Kasumi-1 (cell line): ENCODE measurements at places on chromosomes 1 and 21.

DNA sequence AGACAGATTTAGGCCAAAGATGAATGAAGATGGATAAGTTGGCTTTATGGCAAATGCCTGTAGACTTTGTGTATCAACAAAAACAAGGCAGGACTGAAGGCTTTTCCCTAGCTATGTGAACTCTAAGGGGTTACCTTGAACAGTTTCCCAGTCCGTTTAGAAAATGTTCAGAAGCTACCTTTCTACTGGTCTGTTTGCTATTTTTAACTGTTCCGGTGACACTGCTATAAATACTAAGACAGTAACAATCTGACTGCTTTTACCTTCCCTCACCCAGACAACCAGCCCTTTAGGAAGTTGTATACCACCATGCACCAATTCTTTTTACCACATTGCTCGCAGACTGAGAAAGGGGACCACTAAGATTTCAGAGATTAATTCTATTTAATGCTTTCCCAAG is 102.2 kb downstream of the PHTF1 start:
- no peak for DNase-seq

DNA sequence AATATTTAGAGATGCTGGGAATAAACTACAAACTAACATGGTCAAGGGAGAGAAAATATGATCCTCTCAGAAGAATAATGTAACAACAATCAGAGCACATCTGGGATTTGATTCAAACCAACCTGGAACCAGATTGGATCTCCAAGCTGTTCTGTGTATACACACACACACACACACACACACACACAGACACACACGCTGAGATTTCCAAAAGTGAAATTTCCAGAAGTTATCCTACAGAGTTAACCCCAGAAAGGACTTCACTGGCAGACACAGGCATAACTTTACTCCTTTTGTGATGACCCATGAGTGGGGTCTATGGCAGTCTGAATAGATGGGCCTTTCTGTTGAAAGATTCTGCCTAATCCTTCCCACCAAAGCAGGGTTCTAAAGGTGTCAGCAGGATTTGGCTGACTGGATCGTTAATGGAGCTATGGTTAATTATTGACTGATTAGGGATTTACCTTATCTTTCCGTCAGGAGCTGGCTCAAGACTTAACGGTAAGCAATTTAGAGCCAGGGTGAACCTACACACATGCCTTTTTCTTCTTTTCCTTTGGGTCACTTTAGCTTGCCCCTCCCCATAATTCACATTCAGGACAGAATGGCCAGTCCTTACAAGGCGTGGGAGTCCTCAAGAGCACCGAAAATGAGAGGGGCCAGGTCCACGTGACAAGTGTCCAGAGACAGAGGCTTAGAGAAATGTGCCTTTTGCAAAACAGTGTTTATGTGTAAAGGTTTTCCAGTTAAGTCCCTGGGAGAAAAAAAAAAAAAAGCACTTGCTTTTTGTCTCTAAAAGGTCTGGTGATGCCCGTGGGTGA is 10.9 kb upstream of the PROX1 start:
- no peak for DNase-seq

GRCh38 chr1:226549937-226550671 is 1.5 kb downstream of the STUM start:
- DNase-seq: peak; percentile 18

GRCh38 chr1:88608139-88608943 is 75.7 kb upstream of the PKN2 start:
- peak; percentile 58 for DNase-seq

DNA sequence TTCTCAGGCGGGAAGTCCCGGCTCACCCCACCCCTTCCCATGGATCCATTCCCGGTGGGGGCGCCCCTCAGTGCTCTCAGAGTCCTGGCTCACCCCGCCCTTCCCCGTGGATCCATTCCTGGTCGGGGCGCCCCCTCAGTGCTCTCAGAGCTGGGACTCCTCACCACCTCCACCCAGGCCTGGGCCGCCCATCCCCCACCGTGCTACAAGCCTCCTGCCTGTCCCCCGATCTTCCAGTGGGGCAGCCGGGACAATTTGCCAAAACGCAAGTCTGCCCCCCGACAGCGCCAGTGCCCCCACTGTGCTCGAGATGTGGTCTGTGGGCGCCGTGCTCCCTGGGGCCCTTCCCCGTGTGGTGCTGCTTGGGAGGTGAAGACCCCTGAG is 23.2 kb upstream of the PLCH2 start:
- no peak for DNase-seq

- DNase-seq: no peak
These were observed 202.9 kb downstream of the MATN1 start for GRCh38 chr1:30520476-30520875.

GRCh38 chr1:155651861-155652661 is 36.5 kb downstream of the YY1AP1 start:
- DNase-seq: no peak

- peak; percentile 71 for DNase-seq
These were observed 10.7 kb upstream of the DNASE2B start for GRCh38 chr1:84387480-84388163.

DNA sequence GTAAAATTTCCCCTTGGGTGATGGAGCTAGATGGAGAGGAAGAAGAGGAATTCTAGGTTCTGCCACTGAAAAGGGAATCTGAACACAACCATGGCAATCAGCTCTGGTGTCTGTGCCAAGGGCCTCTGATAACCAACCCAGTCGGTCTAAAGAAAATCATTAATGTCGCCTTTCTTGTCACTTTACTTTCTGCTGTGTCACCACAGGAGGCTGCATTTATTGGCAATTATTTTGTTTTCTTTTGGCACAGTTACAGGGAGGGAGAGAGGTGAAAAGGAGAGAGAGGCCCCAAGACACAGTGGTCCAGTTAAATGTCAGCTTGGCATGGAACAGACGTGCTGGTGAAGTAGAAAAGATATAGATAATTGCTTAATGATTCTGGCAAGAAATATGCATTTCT is 287.0 kb downstream of the ASTN1 start:
- DNase-seq: no peak

- no peak for DNase-seq
These were observed 35.2 kb downstream of the PTPRC start for GRCh38 chr1:198674009-198674408.

GRCh38 chr1:51842261-51842660 is 36.3 kb downstream of the NRDC start:
- DNase-seq: no peak

- DNase-seq: no peak
These were observed 17.1 kb downstream of the TEX35 start for GRCh38 chr1:178530037-178530402.

DNA sequence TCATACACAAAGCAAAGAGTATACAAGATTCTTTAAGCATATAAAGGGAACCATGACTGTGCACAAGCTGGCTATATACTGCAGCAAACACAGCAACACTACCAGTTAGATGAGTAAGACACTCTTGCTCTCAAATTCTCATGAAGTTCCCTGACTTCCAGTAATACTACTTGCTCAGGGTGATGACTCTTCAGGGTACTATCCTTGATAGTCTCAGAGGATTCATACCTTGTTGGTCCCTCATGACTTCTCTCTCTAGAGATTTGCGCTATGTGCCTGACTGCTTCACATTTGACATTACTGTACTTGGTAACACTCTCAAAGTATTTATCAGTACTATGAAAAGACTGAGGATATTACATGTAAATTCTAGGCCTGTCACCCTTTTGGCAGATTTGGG is 159.8 kb upstream of the ZRANB2 start:
- DNase-seq: no peak

DNA sequence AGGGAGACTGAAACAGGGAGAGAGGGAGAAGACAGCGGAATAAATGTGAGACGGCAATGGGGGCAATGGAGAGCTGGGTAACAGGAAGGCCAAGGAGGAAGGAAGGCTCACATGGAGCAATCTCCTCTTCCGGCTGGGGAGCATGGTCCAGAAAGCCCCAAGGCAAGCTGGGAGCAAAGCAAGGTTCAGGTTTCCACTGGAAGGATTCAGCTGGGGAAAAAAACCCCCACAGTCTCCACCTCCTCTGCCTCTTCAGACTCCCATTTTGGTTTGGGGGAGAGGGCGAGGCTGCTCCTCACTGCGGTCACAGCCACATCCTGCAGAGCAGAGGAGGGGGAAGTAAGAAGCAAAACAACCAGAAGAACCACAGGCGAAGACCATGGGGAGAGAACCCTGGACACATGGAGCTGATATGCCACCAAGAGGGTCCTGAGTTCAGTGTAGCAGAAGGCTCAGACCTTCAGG is 650 bp downstream of the TNFAIP8L2 start:
- peak; percentile 95 for DNase-seq

GRCh38 chr1:169650551-169650950 is 20.6 kb upstream of the SELP start:
- DNase-seq: no peak

- DNase-seq: no peak
These were observed 52.8 kb upstream of the FOXD3 start for GRCh38 chr1:63269571-63269970.

GRCh38 chr1:159933347-159933746 is 8.0 kb upstream of the TAGLN2 start:
- no peak for DNase-seq

DNA sequence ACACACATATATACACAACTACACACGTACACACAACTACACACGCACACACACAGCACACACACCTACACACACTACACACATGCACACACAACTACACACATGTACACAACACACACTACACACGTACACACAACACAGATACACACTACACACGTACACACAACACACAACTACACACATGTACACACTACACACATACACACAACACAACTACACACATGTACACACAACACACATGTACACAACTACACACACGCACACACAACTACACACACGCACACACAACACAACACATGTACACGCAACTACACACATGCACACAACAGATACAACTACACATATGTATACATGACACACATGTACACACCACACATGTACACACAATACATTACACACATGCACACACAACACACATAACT is 318.1 kb downstream of the CAMTA1 start:
- no peak for DNase-seq

DNA sequence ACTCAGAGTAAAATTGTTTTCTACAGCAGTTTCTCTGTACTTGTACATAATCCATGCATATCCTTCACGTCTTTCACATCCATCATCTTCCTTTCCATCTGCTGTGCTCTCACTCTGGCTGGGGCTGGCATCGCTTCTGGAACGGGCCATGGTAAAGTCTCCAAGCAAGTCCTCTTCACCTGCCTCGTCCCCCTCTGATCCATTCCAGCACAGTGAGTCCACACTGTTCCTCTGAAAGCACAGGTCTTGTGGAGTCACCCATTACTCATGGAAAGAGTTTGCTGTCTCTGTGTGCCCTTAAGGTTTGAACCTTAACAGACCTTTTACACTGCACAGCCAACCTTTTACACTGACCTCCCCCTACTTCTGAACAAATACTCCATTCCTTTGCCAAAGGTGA is 313.6 kb downstream of the ASTN1 start:
- DNase-seq: no peak

DNA sequence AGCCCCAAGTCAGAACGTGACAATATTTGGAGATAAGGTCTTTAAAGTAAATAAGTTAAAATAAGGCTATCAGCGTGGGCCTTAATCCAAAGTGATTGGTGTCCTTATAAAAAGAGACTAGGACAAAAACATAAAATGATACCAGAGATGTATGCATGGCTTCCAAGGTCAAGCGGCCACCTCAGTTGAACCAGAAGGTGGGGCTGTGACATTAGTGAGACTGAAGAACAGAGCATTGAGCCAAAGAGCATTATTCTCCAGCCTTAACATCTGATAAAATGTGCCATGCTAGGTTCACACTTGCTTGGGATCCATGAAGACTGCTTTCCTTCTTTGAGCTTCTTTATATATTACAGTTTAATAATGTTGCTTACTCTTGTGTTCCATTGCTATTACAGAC is 554.6 kb downstream of the PLA2G4A start:
- DNase-seq: no peak

- no peak for DNase-seq
These were observed 5.3 kb downstream of the VANGL1 start for GRCh38 chr1:115647047-115647446.

DNA sequence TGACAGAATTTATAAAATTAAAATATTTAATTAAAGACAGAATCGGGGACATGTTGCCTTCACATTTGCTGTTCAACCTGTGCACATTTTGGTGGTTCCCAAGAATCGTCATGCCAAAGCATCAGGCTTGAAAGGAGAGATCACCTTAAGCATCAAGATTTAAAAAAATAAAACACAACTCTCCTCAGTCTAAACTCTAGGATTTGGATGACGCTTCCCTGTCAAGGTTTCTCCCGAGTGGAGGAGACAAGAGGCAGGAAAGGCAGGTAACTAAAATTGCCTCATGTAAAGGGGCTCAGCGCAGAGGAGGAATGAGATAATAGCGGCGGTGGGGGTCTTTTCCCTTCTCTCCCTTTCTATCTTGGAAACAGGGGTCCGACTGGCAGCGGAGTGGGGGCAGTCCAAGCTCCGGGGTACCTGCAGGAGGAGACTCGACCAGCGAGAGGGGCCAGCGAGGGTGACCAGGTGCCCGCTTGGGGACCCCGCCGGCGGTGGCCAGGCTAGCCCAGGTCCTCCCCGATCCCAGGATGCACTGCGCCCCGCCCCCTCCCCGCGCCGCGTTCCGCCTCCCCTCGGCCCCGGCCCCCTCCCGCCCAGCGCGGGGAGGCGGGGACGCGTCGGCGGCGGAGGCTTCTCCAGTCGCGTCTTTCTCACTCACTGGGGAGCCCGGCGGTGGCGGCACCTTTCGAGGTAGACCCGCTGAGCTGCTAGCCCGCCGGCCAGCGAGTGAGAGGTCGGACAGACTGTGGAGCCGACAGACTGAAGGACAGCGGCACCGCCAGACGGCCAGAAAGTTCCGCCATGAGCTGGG is at the start of gene FNBP1L:
Gene FNBP1L, plus strand, starts transcription at position 638 of the 811 bp plus-strand sequence. Its CDS starts 164 bp downstream, at position 802.
- DNase-seq: peak; percentile 71

DNA sequence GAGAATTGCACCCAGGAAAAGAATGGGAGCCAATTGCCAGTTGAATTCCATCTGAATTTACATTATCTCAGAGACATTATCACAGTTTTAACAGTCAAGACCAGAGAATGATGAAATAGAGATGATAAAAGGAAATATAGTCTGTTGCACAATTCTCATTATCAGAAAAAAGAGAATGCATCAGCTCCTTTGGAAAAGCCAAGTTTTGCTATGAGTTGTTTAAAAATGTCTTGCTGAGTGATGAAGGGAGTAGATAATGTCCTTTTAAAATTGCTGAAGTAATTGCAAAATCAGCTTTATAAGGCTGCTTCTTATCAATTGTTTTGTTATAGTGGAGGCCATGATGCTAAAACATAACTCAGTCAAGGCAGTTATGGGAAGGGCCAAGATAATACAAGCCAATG is 37.9 kb upstream of the EEIG2 start:
- no peak for DNase-seq

DNA sequence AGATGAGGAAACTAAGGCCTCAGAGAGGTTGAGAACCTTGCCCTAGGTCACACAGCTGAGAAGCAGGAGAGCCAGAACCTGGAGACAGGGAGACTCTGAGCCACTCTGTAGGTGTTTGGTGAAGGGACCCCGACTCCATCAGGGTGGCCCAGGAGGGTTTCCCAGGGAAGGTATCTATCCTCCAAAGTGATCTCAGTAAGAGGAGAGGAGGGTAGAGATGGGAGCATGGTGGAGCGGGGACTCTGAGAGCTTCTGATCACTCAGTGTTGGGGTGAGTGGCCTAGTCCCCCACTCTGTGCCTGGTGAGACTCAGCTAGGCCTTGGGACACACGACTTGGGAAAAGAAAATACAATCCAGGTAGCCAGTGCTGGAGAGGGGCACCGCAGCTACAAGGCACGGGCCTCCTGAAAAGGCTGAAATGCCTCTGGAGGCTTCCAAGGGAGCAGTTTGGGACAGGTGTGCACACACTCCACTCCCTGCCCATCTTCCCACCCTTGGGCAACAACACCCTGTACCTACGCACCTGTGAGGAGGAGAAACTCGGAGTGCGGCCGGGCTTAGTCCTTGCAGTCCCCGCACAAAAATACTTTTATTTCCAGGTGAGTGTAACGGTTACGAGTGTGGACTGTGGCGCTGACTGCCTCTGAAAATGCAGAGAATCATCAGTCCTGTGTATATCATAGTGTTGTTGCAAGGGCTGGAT is 80.8 kb downstream of the CAMK2N1 start:
- DNase-seq: no peak
